Lower leg skin (tissue), 4 donors: ENCODE measurements at places on chromosomes 5 and 9. TPM values are rescaled to one million over a fixed set of nuclear protein-coding genes. Genes with fewer than 3 reads are reported as not detected.

- DNase-seq, result no peak
These were observed 11.3 kb upstream of the DIPK1B start for GRCh38 chr9:136700959-136701667.

GRCh38 chr5:137375741-137376526, 123.2 kb downstream of the SPOCK1 start:
- no peak for DNase-seq

DNA sequence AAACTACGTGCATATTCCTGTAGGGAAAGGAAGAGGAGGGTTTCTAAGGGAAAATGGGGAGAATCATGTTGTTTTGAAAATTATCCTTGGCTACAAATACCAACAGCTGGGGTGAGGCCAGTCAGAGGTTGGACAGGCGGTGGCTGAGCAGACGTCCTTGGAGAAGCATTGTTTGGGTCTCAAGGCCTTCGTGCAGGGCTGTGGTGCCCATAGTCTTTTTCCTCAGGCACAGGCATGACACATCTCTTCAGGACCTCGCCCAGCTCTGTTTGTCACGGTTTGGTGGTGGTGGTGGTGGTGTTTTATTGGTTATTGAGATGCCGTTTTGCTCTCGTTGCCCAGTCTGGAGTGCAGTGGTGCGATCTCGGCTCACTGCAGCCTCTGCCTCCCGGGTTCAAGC, 27.8 kb upstream of the EGFL7 start:
- DNase-seq, result no peak

The TMC1 gene
- 0.46 TPM for total RNA-seq
